Fibroblast of upper back skin (primary cell): ENCODE measurements at places on chromosomes 6 and 20.

GRCh38 chr20:32610472-32611218, 25.5 kb upstream of the NOL4L start:
- DNase-seq: no peak

- peak; percentile 14 for DNase-seq
Measured at GRCh38 chr20:8194721-8195120, 62.7 kb downstream of the PLCB1 start.

- DNase-seq: no peak
Measured at GRCh38 chr6:161575523-161576254, 301.8 kb upstream of the AGPAT4 start.

DNA sequence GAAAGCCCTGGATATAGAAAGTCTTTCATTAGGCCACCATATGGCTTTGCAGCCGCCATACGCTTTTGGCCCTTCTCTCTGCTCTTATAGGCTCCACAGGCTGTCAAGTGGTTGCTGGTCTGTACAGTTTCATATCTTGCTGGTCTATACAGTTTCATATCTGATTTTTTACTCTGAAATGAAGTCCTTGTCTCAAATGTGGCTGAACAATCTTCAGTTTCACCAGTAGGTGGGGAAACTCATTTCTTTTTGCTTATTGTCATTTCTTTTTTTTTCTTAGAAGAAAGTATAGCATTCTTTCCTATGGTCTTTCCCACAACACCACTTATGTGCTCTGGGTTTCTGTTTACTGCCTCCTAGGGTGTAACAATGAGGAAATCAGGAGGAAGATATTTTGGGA, 771.4 kb upstream of the MMS22L start:
- peak; percentile 14 for DNase-seq

DNA sequence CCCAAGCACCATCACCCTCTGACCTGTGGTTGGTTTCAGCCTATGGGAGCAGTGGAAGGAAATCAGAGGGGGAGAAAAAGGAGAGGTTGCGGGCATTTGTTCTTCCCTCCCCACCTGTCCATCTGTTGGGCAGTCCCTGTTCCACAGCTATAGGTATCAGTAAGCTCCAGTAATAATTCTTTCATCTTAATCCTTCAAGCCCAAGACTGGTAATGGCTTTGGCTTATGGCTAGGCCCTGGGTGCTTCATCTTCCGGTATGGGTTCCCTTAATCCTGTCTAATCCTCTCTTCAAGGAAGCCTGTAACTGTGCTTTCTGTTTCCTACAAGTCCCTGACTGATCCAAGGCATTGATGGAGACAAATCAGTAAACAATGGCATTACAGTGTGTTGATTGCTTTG, 42.2 kb upstream of the STK35 start:
- no peak for DNase-seq

GRCh38 chr6:150848400-150848799, 17.1 kb upstream of the MTHFD1L start:
- DNase-seq: no peak

DNA sequence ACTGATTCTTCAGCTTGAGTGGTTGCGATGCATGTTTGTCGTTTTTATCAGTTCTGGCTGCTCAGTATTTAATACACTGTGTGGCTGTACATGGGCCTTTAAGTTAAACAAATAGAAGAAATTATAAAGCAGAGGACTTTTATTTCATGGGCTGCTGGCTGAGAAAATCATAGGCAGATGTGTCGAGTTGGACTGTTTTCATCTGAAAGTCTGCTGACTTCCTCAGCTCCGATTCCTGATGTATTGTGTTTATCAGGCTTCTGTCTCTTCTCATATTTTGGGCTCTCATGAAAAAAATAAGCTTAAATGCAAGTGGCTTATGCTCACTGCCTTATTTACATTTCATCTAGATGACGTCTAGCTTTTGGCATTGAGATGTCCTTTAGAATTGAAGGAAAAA, 129.5 kb upstream of the GGTLC1 start:
- DNase-seq: no peak

- DNase-seq: no peak
Measured at GRCh38 chr20:32792731-32793458, 26.9 kb upstream of the MAPRE1 start.

- DNase-seq: no peak
Measured at GRCh38 chr6:92023410-92023966, 1395.9 kb downstream of the EPHA7 start.

DNA sequence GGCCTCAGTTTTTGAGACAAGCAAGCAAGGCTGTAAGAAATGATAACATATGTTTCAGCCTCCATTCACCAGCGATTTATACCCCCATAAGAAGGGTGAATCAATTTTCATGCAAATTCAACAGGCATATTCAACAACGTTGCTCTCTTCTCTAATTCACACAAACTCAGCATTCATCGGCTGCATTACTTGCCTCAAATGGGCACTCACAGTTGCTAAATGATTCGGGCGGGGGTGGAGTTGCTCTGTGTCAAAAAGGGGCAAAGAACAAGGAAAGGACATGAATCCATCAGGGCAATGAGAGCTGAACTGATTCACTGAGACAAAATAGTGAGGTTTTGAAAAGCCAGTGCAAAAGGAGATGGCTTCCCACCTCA, 9.0 kb downstream of the MOXD1 start:
- no peak for DNase-seq

- no peak for DNase-seq
Measured at GRCh38 chr6:3542032-3542640, 85.3 kb upstream of the SLC22A23 start.
